A673 (cell line): ENCODE measurements at places on chromosomes 1 and 21. TPM values are rescaled to one million over a fixed set of nuclear protein-coding genes. Genes with fewer than 3 reads are reported as not detected.

GRCh38 chr1:54246116-54246721 is 46.3 kb downstream of the MRPL37 start:
- no peak overlapping the region for H3K27ac ChIP-seq
- no peaks in the 10 kb centered on the region for H3K36me3 ChIP-seq
- DNase-seq: no peak
- H3K4me1 ChIP-seq: no peaks in the 10 kb centered on the region

DNA sequence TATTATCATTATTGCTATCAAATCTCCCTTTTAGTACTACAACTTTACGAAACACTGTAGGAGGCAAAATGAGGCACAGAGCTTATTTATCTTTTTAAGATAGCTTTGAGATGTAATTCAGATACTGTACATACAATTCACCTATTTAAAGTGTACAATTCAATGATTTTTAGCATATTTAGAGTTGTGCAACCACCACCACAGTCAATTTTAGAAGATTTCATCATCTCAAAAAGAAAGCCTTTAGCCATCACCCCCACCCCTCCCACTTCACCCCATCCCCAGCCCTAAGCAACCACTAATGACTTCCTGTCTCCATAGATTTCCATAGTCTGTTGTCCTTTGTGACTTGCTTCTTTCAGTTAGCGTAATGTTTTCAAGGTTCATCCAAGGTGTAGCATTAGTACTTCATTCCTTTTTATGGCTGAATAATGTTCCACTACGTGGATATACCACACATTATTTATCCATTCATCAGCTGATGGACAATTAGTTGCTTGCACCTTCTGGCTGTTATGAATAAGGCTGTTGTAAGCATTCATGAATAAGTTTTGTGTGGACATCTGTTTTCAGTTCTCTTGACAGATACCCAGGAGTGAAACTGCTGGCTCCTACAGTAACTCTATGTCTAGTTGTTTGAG is 9.4 kb upstream of the CAPN9 start:
- H3K27ac ChIP-seq: no peak overlapping the region
- DNase-seq: no peak
- no peaks in the 10 kb centered on the region for H3K4me1 ChIP-seq
- H3K4me3 ChIP-seq: no peak overlapping the region
- no peaks in the 10 kb centered on the region for H3K27me3 ChIP-seq

DNA sequence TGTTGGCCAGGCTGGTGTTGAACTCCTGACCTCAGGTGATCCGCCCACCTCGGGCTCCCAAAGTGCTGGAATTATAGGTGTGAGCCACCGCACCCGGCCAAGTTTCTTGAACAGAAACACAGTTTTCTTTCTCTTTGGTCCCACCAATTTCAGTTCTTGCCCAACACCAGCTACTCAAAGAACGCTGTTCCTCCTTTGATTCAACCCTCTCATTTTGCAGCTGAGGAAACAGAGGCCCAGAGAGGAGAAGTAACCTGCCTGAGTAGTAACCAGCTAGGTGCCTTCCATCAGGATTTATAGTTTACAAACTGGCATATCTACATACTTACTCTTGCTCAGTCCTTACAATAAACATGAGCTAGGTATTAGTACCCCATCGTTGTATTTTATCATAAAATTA is 119.9 kb downstream of the SYF2 start:
- no peaks in the 10 kb centered on the region for H3K27me3 ChIP-seq
- H3K27ac ChIP-seq: no peak overlapping the region
- H3K36me3 ChIP-seq: no peaks in the 10 kb centered on the region
- H3K4me3 ChIP-seq: no peak overlapping the region

GRCh38 chr1:37704966-37705365 is 12.7 kb downstream of the CDCA8 start:
- no peak overlapping the region for H3K27ac ChIP-seq
- H3K4me1 ChIP-seq: no peaks in the 10 kb centered on the region
- no peak overlapping the region for H3K4me3 ChIP-seq
- H3K27me3 ChIP-seq: no peaks in the 10 kb centered on the region
- H3K36me3 ChIP-seq: peaks cover 93% of the 10 kb centered on the region

DNA sequence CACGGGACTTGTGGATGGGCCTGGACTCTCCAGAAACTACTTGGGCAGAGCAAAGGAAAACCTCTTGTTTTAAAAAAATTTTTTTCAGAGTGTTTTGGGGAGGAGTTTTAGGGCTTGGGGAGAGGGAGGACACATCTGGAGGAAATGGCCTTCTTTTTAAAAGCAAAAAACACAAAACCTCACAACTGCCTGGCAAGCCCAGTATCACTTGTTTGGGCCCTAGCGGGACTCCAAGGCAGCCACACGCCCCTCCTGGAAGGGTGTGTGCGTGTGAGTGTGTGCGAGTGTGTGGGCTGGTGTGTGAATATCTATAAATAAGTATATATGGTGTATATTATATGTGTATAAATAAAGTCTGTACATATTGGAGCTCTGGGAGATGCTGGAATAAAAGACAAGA is 57.7 kb upstream of the ACTL8 start:
- no peak for DNase-seq
- H3K27me3 ChIP-seq: no peaks in the 10 kb centered on the region
- H3K27ac ChIP-seq: no peak overlapping the region
- no peaks in the 10 kb centered on the region for H3K36me3 ChIP-seq
- H3K4me3 ChIP-seq: no peak overlapping the region

GRCh38 chr1:116951200-116951935 is 41.7 kb downstream of the PTGFRN start:
- H3K27me3 ChIP-seq: no peaks in the 10 kb centered on the region
- no peak overlapping the region for H3K4me3 ChIP-seq
- no peak for DNase-seq
- peaks cover 4% of the 10 kb centered on the region for H3K36me3 ChIP-seq

DNA sequence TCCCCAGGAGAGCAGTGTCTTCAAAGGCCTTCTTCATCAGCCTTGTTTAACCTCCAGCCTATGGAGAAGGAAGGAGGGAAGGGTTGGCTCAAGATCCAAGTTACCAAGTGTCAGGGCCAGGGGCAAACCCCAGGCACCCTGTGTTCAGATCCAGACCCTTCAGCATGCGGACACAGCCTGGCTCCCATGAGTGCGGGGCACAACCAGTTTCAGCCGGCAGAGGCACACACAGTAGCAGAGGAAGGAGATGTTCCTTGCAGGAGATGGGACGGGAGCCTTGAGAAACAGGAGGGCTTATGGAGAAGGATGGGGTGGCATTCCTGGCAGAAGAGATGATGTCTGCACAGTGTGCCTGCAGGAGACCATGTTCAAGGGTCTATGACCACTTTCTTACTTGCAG is 161.7 kb upstream of the EDN2 start:
- H3K27me3 ChIP-seq: no peaks in the 10 kb centered on the region
- no peak for DNase-seq
- no peak overlapping the region for H3K4me3 ChIP-seq
- H3K27ac ChIP-seq: no peak overlapping the region

- H3K27me3 ChIP-seq: no peaks in the 10 kb centered on the region
- H3K4me1 ChIP-seq: no peaks in the 10 kb centered on the region
- H3K4me3 ChIP-seq: no peak overlapping the region
- DNase-seq: no peak
- no peak overlapping the region for H3K27ac ChIP-seq
Measured at GRCh38 chr1:86503406-86504136, 34.8 kb downstream of the CLCA1 start.

- H3K4me1 ChIP-seq: no peaks in the 10 kb centered on the region
- H3K27me3 ChIP-seq: no peaks in the 10 kb centered on the region
- no peaks in the 10 kb centered on the region for H3K36me3 ChIP-seq
- DNase-seq: no peak
Measured at GRCh38 chr1:24276791-24277190, 42.4 kb upstream of the GRHL3 start.

- no peaks in the 10 kb centered on the region for H3K36me3 ChIP-seq
- H3K4me3 ChIP-seq: no peak overlapping the region
Measured at GRCh38 chr1:178629252-178630154, 95.5 kb upstream of the RALGPS2 start.

DNA sequence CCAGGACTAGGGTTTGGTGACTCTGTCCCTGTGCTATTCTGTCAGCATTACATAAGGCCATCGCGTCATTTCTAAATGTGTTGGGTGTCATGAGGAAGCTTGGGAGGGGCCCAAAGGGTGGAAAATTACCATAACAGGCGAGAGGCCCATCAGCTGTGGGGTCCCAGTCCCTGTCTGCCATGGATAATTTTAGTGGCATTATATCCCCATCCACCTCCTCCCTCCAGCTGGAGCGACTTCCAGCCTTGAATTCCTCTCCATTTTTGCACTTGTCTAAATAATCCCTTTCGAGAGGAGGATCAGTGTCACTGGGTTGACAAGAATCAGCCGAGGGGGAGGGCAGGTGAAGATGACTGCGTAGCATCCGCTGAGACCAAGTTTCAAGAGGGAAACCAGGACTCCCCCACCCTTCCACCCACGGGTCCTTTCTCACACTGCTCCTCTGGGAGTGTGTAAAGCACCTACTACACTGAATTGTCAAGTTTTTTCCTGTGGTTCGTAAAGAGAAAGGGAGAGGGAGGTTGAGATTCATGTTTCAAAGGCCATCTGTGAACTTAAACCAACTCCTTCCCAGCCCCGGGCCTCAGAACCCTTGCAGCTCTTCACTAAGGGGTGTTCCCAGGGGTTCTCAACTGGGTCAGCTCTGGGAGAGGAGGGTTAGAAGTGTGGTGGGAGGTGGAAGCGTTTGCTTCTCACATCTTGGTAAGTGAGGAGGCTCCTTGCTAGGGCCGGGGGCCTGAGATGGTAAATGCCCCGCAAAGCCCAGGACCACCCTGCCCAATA is 29.2 kb downstream of the VASH2 start:
- H3K4me3 ChIP-seq: no peak overlapping the region
- no peak for DNase-seq
- H3K4me1 ChIP-seq: no peaks in the 10 kb centered on the region
- H3K36me3 ChIP-seq: no peaks in the 10 kb centered on the region

DNA sequence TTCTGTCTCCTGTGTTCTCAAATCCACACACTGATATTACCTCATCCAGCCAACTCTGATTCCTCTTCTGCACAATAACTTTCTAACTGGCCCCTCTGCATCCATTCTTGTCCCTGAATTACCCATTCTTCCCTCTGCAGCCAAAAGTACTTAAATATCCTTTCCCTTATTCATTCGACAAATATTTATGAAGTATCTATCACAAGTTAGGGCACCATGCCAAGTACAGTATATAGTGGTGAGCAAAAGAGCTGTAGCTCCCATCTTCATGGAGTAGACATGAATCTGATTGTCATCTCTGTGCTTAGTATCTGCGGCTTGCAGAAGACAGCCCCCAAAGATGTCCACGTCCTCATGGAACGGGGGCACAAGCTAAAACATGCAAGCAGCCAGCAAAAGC is 316.8 kb downstream of the SETD4 start:
- H3K27ac ChIP-seq: no peak overlapping the region
- no peak for DNase-seq
- no peak overlapping the region for H3K4me3 ChIP-seq
- H3K4me1 ChIP-seq: peaks cover 8% of the 10 kb centered on the region

DNA sequence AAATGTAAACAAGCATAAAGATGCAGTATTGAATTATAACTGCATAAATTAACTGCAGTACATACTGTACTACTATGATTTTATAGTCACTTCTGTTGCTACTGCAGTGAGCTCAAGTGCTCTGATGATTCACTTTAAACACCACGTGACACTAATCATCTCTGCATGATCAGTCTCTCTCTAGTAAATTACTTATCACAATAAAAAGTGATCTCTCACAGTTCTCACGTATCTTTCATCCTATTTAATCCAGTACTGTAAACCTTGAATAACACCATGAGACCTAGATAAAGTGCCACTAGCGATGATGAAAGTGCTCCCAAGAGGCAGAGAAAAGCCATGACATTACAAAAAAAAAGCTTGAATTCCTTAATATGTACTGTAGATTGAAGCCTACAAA is 1242.0 kb downstream of the AMY1C start:
- peak; percentile 52 for DNase-seq
- H3K36me3 ChIP-seq: no peaks in the 10 kb centered on the region
- no peak overlapping the region for H3K27ac ChIP-seq
- H3K4me1 ChIP-seq: no peaks in the 10 kb centered on the region
- H3K4me3 ChIP-seq: no peak overlapping the region
- H3K27me3 ChIP-seq: no peaks in the 10 kb centered on the region

GRCh38 chr1:93746021-93746812 is 64.6 kb upstream of the BCAR3 start:
- no peak for DNase-seq
- no peaks in the 10 kb centered on the region for H3K27me3 ChIP-seq
- no peaks in the 10 kb centered on the region for H3K36me3 ChIP-seq
- no peak overlapping the region for H3K4me3 ChIP-seq

GRCh38 chr1:197062692-197063091 is 4.4 kb downstream of the F13B start:
- H3K27ac ChIP-seq: no peak overlapping the region
- H3K4me3 ChIP-seq: no peak overlapping the region
- H3K36me3 ChIP-seq: no peaks in the 10 kb centered on the region
- no peak for DNase-seq

- no peak overlapping the region for H3K27ac ChIP-seq
- H3K4me3 ChIP-seq: no peak overlapping the region
- H3K27me3 ChIP-seq: no peaks in the 10 kb centered on the region
- no peak for DNase-seq
- H3K36me3 ChIP-seq: no peaks in the 10 kb centered on the region
- peaks cover 28% of the 10 kb centered on the region for H3K4me1 ChIP-seq
Measured at GRCh38 chr1:159008744-159009188, 941 bp upstream of the IFI16 start.

GRCh38 chr21:42093991-42094421 is 22.9 kb downstream of the UMODL1 start:
- no peaks in the 10 kb centered on the region for H3K36me3 ChIP-seq
- H3K27me3 ChIP-seq: no peaks in the 10 kb centered on the region
- H3K4me1 ChIP-seq: peaks cover 11% of the 10 kb centered on the region
- H3K27ac ChIP-seq: no peak overlapping the region
- DNase-seq: peak; percentile 44
- H3K4me3 ChIP-seq: no peak overlapping the region

GRCh38 chr1:147214325-147214724 is 10.8 kb downstream of the FMO5 start:
- peaks cover 5% of the 10 kb centered on the region for H3K27me3 ChIP-seq
- DNase-seq: no peak
- no peak overlapping the region for H3K4me3 ChIP-seq

The ATP1A4 gene
- not detected in 2 replicates for total RNA-seq

The COL6A2 gene
- total RNA-seq: 15.0 and 29.0 TPM in 2 replicates

The POGK gene
- total RNA-seq: 37.3 and 44.1 TPM in 2 replicates

The ACOT11 gene
- 5.5 and 5.6 TPM in 2 replicates for total RNA-seq

The LPAR3 gene
- 0.13 TPM in 1 of 2 replicates, not detected in the other for total RNA-seq

The UBASH3A gene
- not detected in 2 replicates for total RNA-seq

The KCNE1 gene
- total RNA-seq: 0.13 TPM in 1 of 2 replicates, not detected in the other
